ENCODE measurements at places on chromosomes 6 and 20. TPM values are rescaled to one million over a fixed set of nuclear protein-coding genes. Genes with fewer than 3 reads are reported as not detected.

GRCh38 chr6:129672881-129673631 lies 36.9 kb downstream of the ARHGAP18 start:
- DNase-seq, result peak; percentile 89

DNA sequence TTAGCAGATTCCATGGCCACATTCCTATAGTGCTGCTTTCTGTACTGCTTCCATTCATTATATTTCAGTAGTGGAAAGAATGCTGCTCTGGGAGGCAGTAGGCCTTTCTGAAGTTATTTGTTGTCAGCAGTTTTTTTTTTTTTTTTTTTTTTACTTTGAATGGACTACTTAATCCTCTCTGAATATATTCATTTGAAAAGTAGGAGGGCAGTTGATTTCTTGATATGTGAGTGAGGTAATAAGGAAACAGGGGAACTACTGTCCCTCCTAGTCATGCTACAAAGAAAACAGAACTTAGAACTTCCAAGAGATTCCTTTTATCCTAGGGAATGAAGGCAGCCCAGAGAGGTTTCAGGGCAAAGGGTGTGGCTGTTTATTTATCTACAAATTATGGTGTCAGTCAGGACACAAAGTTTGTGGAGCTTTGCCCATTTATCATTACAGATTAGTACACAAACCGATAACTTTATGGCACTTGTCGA lies 155.9 kb downstream of the JARID2 start:
- DNase-seq, result no peak

GRCh38 chr6:45563844-45564243 lies 186.1 kb upstream of the SUPT3H start:
- no peak for DNase-seq

- DNase-seq, result no peak
Observed at GRCh38 chr6:12866422-12867029, 150.0 kb downstream of the PHACTR1 start.

- DNase-seq, result no peak
Observed at GRCh38 chr20:41546535-41546934, 71.6 kb downstream of the CHD6 start.

DNA sequence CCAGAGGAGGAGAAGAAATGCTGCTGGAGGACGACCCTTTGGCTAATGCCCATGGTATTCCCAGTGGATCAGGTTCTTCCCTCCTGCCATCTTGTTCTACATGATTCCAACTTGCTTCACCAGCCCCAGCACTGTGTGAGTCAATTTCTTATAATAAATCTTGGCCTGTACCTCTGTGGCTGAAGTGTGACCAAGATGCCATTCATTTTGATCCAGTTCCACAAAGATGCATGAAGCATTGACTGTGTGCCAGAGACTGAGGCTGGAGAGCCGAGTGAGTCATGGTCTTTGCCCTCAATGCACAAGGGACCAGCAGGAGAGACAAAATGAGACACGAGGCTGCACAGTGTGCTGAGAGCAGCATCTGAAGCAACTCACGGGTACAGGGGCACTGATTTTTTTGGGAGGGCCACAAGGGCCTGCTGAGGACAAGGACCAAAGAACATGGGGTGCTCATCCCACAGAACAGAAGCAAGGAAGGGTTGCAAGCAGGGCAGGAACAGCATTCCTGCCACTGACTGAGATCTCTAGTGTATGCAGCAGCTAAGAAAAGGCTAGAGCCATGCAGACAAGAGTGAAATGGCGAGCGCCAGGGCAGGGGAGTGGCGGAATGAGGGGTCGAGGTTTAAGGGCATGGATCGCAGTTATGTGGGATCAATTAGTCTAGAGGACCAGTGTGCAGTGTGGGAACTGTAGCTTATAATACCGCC lies 207.0 kb downstream of the THBS2 start:
- peak; percentile 97 for DNase-seq

DNA sequence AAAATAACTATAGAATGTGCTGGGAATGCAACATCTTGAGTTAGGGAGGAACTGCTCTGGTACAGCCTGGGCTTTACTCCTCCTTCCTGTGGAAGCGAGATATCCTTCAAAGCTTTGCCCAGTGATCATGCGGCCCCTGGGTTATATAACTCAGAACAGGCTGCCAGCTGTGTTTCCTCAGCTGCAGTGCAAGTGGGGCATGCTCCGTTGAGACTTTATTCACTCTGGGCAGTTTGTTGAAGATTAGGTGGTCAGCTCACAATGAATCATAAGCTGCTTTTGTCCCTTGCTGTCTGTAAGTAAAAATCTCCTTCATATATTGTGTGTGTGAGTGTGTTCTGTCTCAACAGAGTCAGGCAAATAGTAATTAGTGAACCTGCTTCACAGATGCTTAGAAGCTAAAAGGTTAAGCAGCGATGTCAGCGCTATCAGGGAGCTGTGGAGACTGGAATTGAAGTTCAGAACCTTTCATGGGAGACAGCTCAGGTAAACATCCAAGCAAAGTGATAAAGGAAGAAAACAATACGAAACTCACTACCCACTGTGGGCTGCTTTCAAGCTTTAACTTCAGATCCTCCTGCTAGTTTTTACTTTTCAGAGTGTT lies 688.4 kb downstream of the HTR1B start:
- peak; percentile 2 for DNase-seq

GRCh38 chr20:39822667-39823066 lies 860.5 kb downstream of the DHX35 start:
- DNase-seq, result peak; percentile 89

- DNase-seq, result no peak
Observed at GRCh38 chr6:628766-629165, 28.1 kb downstream of the HUS1B start.

- no peak for DNase-seq
Observed at GRCh38 chr6:137811916-137812553, 55.0 kb upstream of the TNFAIP3 start.

Gene UST
- 14.4 TPM for total RNA-seq

Gene CNR1
- total RNA-seq, result 0.64 TPM

Gene C6orf118
- total RNA-seq, result not detected

Measured in M059J (cell line).